NCI-H1092 (cell line): ENCODE measurements at places on chromosomes 12 and 14.

- DNase-seq: no peak
These were observed 409.1 kb downstream of the NPAS3 start for GRCh38 chr14:33347796-33348195.

GRCh38 chr12:25119020-25119419 lies 75.9 kb downstream of the DNAI7 start:
- no peak for DNase-seq

DNA sequence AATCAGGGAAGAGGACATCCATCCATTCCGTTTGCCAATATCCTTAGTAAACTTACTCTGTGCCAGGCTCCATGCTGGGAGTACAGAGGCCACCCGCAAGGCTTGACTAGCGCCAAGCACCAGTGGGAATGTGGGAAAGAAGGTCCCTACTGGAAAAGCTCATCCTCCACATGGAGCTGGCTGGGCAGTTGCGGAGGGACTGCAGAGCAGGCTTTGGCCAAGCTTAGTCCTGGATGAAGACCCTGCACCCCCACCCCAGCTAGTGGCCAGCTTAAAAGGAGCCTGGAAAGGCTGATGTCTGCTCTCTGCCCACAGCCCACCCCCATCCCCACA lies 22.4 kb upstream of the EIF2B2 start:
- peak; percentile 33 for DNase-seq

DNA sequence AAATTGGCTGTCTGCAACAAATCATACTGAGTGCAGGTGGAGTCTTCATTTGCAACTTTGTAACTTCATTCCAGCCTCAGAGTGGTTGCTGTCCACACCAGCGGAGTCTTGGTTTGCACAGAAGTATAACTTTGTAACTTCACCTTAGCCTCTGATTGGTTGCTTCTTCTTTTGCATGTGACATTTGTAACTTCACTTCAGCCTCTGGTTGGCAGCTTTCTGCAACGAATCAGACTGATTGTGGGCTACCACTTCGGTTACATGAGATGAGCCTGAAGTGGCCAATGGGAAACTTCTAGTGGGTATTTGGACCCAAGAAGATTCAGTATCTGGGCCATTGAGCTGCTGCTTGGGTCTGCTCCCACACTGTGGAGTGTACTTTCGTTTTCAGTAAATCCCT lies 17.8 kb downstream of the RASSF8 start:
- no peak for DNase-seq

- peak; percentile 30 for DNase-seq
These were observed 6.2 kb downstream of the ISCU start for GRCh38 chr12:108568338-108569154.

GRCh38 chr12:66140731-66141130 lies 10.2 kb upstream of the LLPH start:
- DNase-seq: no peak

DNA sequence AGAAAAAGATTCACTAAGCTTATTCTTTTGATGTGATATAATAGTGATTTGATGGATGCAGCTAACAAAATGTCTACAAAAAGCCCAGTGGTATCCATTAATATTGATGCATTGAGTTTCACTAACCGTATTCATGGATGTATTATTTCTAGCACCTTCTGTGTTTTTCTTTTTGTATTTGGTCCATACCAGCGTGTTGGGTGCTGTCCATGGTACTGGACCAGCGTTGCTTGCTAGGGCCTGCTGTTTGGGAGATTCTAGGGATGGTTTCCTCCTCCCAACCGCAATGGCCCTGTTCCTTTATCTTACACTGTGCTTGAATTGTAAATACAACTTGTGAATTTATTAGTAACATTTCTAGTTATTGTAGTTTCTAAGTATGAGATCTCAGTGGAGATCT lies 31.7 kb downstream of the ANO4 start:
- no peak for DNase-seq

- DNase-seq: no peak
These were observed 29.2 kb downstream of the GNS start for GRCh38 chr12:64729909-64730587.

DNA sequence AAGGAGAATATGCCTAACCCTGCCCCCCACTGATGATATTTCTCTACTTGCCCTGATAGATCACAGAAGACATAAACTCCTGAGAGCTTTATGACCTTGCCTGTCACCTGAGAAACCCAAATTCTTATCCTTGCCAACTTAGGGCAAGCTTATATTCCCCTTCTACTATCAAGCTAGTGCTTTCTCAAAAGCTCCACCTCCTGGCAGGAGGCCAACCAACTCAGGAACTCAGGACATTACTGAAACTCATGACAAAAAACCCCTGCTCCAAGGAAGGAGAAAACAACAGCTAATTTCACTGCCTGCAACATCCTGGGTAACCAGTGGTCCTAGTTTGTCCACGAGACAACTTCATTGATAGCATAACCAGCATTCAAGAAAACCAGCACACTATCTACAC lies 60.9 kb upstream of the FSCB start:
- DNase-seq: no peak

- DNase-seq: no peak
These were observed 291.6 kb downstream of the AKAP6 start for GRCh38 chr14:32620724-32621123.

DNA sequence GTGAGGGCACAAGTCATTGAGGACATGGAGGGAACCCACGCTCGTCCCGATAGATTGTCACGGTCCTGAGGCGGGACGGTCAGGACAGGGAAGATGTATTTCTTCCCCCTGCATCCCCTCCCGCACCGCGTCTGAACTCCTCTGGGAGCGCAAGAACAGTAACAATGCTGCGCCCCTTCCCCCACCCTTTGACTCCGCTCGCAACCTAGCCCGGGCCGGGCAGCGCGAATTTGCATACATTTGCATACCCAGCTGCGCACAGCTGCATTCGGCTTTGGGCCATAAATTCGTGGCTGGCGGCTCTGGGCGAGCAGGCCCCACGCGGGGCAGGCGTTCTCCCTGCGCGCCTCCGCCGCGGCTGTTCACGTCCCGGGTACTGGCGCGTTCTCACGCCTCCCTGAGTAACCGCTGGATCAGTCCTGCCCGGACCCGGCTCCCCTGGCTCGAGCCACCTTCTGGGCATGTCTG lies 29.0 kb upstream of the SMUG1 start:
- peak; percentile 64 for DNase-seq

DNA sequence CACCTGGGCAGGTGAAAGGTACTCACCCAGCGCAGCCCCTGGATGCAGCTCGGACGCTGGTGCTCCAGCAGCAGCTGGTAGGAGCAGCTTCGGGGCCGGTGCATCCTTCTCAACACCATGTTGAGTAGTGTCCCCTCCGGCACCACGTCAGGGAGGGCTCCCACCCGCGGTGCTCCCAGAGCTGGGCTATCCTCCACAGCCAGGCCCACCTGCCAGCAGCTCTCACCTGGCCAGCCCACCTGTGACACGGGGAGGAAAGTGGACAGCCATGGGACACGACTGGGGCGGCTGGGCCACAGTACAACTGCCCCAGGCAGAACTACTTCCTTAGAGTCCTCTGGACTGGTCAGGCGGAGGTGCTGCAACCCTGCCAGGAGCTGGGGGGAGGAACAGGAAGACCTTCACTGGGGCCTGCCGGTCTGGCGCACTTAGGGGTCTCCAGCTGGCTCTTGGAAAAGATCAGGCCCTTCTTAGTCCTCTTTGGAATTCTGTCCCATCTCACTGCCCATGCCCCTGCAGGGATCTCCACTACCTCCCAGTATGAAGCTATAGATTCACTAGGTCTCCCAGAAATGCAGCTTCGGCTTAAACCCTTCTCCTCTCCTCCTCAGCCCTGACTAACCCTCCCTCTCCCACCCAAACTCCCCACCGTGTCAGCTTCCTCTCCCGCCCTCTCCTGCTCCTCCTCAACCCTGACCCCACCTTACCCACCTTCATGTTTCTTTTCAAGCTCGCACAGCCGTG lies 668 bp downstream of the RAPGEF3 start:
- DNase-seq: no peak

DNA sequence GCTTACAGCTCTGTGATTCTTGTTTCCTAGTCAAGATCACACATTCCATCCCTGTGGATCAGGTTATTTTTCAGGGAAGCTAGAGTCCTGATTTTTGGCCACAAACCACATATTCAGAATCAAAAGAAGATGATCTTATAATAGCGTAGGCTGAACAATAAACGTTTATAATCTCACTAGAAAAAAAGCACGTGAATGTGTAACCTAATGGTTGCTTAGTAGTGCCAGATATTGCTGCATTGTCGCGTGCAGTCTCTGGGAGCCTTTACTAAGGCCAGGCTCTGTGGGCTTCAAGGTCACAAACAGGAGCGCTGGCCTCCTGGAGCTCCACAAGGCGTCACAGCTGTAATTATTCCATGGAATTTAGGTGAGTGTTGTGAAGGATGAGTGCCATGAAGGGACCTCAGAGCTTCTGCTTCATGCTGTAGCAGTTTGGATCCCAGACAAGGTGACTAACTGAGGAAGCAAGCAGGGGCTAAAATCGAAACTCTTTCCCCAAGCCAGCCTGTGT lies 17.4 kb downstream of the CDKN1B start:
- DNase-seq: no peak

DNA sequence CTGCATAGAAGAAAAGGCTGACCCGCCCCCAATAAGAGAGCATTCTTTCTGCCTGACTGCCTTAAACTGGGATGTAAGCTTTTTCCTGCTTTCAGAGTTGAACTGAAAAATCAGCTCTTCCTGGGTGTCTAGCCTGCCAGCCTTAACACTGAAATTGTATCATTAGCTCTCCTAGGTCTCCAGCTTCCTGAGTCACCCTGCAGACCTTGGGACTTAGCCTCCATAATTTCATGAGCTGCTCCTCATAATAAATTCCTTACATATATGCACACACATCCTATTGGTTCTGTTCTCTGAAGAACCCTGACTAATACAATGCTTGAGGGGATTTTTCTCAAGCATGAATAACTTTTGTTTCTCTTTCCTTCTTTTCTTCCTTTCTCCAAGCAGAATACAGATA lies 76.4 kb upstream of the FAR2 start:
- no peak for DNase-seq

GRCh38 chr12:52414936-52415335 lies 8.8 kb upstream of the KRT82 start:
- DNase-seq: no peak

- DNase-seq: no peak
These were observed 181.0 kb downstream of the CFAP54 start for GRCh38 chr12:96670334-96670899.

DNA sequence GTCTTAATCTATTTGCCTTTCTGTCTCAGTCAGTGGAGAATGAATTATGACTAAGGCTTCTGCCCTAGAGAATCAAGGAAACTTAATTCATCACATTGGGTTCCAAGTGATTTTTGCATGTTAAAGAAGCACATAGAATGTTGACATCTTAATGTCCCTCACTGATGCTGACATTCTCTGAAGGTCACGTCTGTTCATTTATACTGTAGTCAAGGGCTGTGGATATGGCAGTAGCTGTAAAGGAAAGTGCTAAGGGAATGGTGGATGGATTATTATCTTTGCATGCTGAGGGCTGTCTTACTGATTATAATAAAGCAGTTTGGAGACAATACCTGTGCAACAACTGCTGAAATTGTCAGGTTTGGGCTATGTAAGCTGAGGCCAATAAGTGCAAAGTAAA lies 161.2 kb downstream of the PLCZ1 start:
- DNase-seq: no peak

DNA sequence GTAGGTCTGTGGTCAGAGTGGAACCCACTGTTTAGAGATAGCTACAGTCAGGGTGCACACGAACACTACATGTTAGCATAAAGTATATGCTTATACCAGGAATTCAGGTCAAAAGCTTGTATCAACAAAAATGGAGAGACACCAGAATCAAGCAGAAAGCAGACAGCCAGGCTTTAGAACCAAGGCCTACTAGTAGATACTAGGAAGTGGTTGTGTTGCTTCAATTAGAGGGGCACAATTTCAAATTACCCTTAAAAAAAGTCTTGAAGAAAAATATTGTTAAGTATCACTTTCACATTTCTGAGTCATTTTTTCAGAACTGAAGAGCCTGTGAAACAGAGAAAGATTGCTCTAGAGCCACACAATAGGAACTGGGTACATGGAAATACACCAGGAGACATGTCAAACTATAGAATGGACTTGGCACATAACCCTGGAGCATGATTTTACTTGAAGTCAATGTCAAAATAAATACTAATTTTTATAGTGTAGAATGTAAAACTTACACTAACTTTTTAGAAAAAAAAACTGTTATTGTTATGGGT lies 41.6 kb downstream of the LRRC9 start:
- no peak for DNase-seq

GRCh38 chr12:13436696-13437391 lies 240.3 kb downstream of the EMP1 start:
- no peak for DNase-seq

- no peak for DNase-seq
These were observed 217.9 kb downstream of the AEBP2 start for GRCh38 chr12:19657118-19657731.

DNA sequence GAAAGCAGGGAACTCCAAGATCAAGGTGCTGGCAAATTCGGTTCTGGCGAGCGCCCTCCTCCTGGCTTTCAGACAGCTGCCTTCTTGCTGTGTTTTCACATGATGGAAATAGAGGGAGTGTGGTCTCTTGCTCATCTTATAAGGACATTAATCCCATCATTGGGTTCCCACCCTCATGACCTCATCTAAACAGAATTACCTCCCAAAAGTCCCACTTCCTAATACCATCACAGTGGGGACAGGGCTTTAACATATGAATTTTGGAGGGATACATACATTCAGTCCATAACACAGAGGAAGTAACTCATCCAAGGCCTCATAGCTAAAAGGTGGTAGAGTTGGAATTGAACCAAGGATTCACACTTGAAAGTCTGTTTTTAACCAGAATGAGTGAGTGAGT lies 28.6 kb downstream of the DYRK2 start:
- DNase-seq: no peak

- no peak for DNase-seq
These were observed 32.4 kb upstream of the PPP1R13B start for GRCh38 chr14:103879570-103880347.

GRCh38 chr12:94282675-94283074 lies 134.3 kb downstream of the PLXNC1 start:
- DNase-seq: no peak

- no peak for DNase-seq
These were observed 1399.1 kb downstream of the LRFN5 start for GRCh38 chr14:43005807-43006206.

GRCh38 chr12:82996168-82996812 lies 309.6 kb downstream of the TMTC2 start:
- no peak for DNase-seq

- DNase-seq: no peak
These were observed 183.8 kb downstream of the TTC7B start for GRCh38 chr14:90632451-90632850.

- no peak for DNase-seq
These were observed 67.5 kb downstream of the SLC41A2 start for GRCh38 chr12:104890476-104891096.
